Caki2 (cell line): ENCODE measurements at places on chromosomes 1 and 21.
A peak's percentile ranks its signal among the peaks of the same experiment; 100 is the strongest.

DNA sequence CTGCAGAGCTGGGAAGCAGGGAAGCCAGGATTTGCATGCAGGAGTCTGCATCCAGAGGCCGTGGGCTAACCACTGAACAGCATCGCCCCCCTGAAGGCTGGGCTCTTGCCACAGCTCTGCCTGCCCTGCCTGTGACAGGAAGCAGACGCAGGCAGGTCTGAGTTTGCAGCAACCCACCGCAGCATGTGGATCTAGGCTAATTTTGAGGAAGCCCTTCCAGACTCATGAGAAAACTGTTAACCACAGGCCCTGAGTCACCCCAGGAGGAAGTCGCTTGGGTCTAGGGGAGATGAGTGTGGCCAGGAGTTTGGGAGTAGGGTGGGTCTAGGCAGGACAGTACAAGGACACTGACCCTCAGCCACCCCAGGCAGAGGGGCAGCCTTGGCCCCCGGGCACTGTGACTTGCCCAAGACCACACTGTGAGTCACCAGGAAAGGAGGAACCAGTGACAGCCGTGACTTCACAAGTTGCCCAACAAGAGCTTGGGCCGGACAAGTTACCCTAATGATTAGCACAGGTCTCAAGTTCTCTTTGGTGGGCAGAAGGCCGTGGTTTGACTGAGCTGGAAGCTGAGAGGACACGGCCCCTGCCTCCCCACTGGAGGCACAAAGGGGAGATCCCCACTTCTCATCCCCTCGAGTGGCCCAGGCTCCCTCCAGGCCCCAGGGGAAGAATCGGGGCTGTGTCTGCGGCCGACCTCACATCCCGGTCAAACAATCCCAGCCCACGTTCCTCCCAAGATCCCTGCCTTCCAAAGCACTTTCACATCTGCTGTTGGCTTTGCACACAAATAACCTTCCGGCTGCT is 826 bp downstream of the LAPTM5 start:
- peak; percentile 71 for DNase-seq

DNA sequence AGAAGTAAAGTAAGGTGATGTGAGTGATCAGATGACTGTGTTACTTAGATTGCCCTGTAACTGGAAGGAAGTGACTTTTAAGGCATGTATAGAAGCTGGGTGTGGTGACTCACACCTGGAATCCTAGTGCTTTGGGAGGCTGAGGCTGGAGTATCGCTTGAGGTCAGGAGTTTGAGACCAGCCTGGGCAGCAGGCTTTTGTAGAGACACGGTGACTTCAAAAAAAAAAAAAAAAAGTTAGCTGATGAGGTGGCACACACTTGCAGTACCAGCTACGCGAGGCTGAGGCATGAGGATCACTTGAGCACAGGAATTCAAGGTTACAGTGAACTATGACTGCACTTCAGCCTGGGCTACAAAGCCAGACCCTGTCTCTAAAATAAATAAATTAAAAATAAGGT is 2.3 kb upstream of the USP16 start:
- no peak for DNase-seq

- DNase-seq = no peak
Observed at GRCh38 chr1:165315481-165315880, 41.0 kb downstream of the LMX1A start.

DNA sequence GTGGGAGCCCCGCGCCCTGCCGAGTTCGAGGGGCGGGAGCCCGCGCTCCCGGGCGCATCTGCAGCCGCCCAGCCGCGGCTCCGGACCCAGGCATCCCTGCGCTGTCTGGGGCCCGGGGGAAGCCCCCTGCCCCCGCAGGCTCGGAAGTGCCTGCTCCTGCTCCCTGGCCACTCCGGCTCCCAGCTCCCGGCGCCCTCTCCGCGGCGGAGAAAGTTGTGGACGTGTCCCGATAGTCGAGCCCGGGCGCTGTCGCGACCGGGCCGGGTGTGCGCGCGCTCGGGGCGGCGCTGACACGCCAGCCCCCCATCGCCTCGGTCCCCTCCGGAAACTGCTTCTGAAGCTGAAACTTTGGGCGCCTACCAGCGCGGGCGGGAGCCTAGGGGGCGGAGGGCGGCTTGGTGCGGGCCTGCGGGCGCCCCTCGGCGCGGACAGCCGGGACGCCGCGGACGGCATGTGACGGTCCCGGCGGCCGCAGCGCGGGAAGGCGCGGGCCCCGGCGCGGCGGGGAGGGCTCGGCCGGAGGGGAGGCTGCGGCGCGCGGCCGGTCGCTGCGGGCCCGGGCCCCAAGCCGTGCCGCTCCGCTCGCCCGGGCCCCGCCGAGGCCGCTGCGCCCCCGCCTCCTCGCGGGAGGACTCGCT is 515 bp downstream of the MAN1C1 start:
- DNase-seq = no peak

DNA sequence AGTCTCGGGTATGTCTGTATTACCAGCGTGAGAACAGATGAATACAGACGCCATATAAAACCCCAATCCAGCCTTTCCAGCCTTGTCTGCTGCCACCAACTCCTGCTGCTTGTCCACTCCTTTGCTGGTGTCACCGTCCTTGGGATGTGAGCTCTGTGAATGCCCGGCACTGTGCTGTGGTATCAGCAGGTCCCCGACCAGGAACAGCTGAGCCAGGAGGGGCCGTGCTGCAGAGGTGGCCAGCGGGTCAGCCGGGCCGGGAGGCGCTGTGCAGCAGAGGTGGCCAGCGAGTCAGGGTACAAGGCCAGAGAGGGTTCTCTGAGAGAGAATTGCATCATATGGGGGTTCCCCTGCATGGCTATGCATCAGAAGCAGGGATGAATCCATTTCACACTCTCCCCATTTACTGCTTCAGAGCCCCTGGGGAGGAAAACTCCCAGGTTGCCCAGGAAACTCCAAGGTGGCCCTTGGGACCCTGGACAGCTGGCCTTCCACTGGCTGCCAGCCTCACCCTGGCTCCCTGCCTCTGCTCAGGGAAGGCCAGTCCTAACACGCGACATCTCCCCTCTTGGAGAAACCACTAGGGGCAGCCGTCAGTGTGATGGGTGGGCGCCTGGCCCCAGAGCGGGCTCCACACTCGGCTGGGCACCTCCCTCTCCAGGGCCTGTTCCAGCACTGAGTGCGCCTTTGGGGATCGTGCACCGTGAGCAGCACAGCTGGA is 122.4 kb upstream of the COL6A1 start:
- no peak for DNase-seq

- DNase-seq = no peak
Observed at GRCh38 chr21:38507374-38507942, 9.2 kb upstream of the ERG start.

- DNase-seq = no peak
Observed at GRCh38 chr1:248751142-248751541, 4.4 kb downstream of the LYPD8 start.

GRCh38 chr21:38916214-38916964 is 110.7 kb downstream of the ETS2 start:
- no peak for DNase-seq

- DNase-seq = no peak
Observed at GRCh38 chr1:165445388-165445787, 462 bp upstream of the RXRG start.

DNA sequence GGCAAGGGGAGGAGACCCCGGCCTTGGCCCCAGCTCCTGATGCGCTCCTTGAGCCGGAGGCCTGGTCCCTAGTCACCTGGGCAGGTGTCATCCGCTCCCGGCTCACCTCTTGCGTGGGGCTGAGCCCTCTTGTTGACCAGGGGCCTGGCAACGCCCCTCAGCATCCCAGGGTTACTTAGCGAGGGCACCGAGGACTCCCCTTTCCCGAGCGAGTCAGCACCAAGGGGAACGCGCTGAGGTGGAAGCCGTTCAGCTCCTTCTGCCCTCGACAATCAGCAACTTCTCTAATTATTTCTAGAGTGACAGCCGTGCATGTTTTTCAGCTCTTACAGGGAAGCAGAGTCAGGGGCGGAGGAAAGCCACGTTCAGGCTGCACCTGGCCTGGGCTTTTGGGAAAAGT is 522 bp downstream of the SLC45A1 start:
- DNase-seq = no peak

GRCh38 chr21:42028766-42029425 is 18.7 kb upstream of the ZBTB21 start:
- DNase-seq = no peak

GRCh38 chr21:44285138-44285992 is at the start of gene AIRE:
Gene AIRE, plus strand, starts transcription at chr21:44285876. Its CDS starts 131 bp downstream, at chr21:44286007.
- no peak for DNase-seq

DNA sequence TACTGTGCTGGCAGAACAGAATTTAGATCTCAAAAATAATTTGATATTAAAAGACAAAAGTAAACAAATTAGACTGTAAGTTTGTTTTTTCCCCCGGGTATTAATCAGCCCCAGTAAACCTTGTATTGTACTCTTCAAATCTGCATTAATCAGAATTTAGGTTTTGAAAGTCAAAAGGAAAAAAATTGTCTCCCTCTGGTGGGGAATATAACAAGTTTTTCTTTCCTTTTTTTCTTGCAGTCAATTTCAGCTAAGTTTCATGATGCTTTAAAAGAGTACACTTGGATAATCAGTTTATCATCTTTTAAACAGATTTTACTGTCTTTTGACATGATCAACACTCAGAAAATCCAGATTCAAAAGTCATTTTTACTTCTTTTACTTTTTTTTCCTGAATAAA is 134.5 kb upstream of the PKN2 start:
- no peak for DNase-seq

DNA sequence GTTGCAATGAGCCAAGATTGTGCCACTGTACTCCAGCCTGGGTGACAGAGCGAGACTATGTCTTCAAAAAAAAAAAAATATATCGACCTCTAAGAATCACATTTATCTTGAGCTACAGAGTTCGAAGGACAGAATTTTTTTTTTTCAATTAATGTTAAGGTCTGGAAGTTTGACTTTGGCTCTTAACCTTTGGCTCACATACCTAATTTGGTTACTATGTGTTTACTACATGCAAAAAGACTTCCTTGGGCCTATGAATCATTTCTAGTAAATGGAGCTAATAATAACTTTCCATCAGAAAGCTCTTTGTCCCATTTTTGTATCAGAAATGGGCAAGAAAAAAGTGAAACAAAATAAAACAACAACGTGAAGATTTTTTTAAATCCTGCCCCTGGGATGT is 351.2 kb downstream of the SMYD3 start:
- no peak for DNase-seq

DNA sequence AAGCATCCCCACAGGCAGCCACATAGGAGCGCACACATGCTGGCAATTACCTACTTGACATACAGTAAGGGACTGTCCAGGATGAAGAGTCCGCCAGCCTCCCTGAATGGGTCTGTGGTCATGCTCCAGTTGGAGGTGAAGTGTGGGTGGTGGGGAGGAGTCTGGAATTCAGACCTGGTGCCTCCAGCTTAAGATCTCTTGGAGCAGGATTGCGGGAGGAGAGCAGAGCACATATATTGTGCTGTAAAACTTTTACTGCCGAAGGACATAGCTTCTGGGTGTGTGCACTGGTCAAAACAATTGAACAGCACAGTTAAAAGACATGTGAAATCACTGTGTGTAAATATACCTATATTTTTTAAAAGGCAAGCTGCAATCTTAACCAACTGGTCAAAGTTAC is 17.9 kb downstream of the STK40 start:
- no peak for DNase-seq

DNA sequence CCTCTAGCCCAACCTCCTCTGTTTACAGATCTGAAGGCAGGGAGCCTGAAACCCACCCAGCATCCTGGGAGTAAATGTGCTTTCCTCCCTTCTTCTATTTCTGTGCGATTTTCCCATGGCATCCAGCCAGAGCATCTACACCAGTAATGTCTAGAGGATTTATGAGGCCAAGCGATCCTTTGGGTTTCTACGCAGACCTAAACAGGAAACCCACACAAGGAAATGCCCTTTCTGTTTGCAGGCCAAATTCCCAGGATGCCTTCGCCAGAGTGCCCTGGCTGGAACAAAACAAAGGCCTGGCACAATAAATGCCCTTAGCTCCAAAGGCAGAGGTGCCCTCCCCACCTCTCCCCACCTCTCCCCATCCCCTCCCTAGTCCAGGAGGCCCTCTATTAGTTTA is 110.5 kb upstream of the CDC42BPA start:
- peak; percentile 41 for DNase-seq

GRCh38 chr1:44035726-44036408 is 4.6 kb upstream of the SLC6A9 start:
- DNase-seq = no peak

- peak; percentile 66 for DNase-seq
Observed at GRCh38 chr1:206911064-206911663, 10.6 kb downstream of the FCMR start.

DNA sequence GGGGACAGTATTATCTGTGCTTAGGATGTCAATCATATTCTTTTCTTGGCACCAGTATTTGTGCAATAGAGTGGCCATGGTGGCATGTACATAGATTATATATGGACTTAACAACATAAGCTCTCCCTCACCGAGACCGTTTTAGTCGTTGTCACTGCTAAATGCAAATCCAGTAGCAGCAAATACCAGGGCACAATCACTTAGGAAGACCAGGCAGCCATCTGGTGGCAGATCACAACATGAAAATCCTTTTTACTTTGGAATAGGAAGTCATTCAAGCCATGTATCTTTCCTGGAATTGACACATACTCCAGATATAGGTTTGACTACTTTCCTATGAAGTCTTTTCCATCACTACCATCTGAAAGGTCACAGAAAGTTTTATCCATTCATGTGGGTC is 53.2 kb upstream of the C1orf87 start:
- no peak for DNase-seq

DNA sequence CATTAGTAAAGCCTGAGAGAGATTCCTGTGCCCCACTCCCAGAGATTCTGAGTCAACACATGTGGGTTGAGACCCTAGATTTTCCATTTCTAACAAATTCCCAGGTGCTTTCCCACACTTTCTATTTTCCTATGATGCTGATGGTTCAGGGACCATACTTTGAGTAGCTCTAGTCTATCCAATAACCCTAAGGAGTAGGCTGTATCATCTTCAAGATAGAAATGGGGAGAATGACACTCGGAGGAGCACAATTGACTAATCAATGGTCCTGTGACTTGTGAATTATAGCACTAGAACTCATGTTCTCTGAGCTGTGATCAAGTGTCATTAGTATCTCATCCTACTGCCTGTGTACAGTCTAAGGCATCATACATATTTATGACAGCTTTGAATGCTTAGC is 232.9 kb upstream of the B3GALT2 start:
- DNase-seq = no peak

DNA sequence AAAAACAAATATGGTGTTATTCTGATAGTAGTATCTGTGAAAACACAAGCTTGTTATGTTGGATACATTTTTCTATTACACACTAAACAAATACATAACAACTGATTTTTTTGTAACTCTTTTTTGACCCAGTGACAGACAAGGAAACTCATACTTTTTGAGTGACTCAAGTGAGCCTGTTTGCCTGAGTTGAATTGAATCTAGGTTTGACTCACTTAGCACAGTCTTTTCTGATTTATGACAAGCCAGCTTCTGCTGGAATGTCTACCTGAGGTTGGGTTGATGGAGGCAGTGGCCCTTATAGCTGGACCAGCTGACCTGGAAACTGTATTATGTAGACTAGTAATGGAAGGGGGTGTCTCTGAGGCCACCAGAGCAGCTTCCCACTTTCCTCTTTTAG is 4.2 kb upstream of the CLCA4 start:
- no peak for DNase-seq

- no peak for DNase-seq
Observed at GRCh38 chr1:17669866-17670451, 85.2 kb upstream of the ACTL8 start.

- DNase-seq = no peak
Observed at GRCh38 chr1:82517586-82517985, 716.9 kb downstream of the ADGRL2 start.

- no peak for DNase-seq
Observed at GRCh38 chr21:14707511-14708020, 161.5 kb upstream of the SAMSN1 start.

- peak; percentile 63 for DNase-seq
Observed at GRCh38 chr21:42513985-42514882, 582 bp downstream of the SLC37A1 start.

GRCh38 chr1:180358649-180359048 is 128.6 kb downstream of the LHX4 start:
- DNase-seq = no peak
